ENCODE measurements at places on chromosomes 11 and 22.

- DNase-seq, result no peak
These were observed 208.3 kb downstream of the CEP164 start for GRCh38 chr11:117535850-117536411.

GRCh38 chr22:36613958-36614357, 85.0 kb upstream of the EIF3D start:
- no peak for DNase-seq

DNA sequence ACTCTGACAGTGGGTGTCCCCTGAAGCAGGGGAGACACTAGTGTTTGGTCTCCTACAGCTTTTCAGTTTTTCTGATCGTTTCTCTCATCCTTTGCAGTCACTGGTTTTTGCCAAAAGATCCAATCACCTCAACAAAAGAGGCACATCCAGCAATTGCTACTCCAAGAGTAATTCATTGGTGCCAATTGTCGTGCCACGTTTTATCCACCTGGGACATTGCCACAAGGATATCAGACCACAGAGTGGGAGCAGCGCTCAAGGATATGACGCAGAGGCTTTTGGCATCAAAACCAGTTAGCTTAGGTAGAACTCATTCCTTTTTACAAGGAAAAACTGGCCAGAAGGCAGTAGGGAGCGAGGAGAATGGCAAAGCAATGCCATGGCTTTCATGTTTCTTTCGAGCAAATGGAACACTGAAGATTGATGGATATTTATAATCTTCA, 40.9 kb upstream of the BLID start:
- DNase-seq, result no peak

GRCh38 chr11:30322191-30322590, 713 bp upstream of the ARL14EP start:
- no peak for DNase-seq

- DNase-seq, result no peak
These were observed 134.0 kb downstream of the TTC17 start for GRCh38 chr11:43492701-43493100.

- no peak for DNase-seq
These were observed 81.9 kb upstream of the HEPHL1 start for GRCh38 chr11:93939084-93939760.

DNA sequence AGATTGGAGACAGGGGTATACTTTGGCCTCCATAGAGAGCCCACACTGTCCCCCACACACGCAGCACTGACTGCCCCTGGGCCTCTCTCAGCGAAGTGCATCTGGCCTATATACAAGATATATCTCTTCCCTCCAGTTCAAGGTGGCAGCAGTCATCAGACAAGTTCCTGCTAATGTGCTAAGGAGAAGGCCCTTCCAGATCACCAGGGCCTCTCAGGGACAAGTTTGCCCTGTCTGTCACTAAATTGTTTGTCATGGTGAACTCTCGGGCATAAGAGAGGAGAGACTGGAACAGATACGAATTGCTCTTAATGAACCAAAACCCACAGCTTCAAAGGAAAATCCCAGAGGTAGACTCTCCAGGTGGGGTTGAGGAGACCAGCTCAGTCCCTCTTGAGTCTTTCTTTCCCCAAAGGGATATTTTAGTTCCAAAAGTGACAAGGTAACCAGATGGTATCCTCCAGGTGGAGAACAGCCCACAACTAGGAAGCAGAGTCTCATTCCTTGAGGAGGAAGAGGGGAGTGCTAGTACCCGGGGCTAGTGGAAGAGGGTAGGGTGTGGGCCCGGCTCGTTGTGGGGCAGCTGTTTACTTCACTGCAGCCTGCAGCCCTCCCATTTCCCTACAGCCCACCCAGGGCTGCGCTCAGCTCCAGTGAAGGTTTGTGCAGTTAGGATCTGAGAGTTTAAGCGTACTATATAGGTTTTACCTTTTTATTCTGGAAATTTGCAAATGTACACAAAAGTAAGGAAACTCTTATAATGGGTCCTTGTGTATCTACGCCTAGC, 2.2 kb upstream of the SLC35C1 start:
- no peak for DNase-seq

- DNase-seq, result peak; percentile 78
These were observed 37.6 kb downstream of the ZNF195 start for GRCh38 chr11:3341298-3341697.

DNA sequence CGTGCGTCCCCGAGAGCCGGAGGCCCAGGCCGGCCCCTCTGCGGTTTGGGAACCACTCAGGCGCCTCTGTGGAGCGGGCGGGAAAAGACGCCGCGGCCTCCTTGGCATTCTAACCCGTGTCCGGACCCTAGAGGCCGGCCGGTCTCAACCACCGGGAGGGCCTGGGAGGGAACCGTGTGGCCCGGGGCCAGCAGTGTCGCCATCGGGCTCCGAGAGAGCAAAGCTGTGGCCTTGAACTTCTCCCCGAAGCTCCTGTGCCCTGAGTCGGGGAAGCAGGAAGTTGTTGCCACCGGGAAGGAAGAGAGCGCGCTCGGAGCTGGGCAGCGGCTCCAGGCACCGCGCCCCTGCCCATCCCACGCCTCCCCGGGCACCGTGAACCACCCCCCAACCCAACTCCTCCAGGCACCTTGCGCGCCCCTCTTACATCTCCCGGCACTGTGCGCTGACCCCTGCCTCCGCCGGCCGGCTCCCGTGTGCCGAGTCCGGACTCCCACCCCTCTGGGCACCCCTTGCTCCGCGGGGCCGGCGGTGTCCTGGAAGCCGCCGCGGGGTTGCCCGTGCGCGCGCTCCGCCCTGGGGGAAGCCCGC, 80.0 kb upstream of the PPARA start:
- DNase-seq, result peak; percentile 51

- DNase-seq, result peak; percentile 69
These were observed 18.4 kb downstream of the TUB start for GRCh38 chr11:8099291-8099899.

GRCh38 chr11:44277196-44278090, 32.5 kb downstream of the ALX4 start:
- no peak for DNase-seq

GRCh38 chr11:1272531-1272930, 36.9 kb downstream of the TOLLIP start:
- no peak for DNase-seq

- DNase-seq, result no peak
These were observed 583.5 kb upstream of the FAT3 start for GRCh38 chr11:91641153-91641552.

DNA sequence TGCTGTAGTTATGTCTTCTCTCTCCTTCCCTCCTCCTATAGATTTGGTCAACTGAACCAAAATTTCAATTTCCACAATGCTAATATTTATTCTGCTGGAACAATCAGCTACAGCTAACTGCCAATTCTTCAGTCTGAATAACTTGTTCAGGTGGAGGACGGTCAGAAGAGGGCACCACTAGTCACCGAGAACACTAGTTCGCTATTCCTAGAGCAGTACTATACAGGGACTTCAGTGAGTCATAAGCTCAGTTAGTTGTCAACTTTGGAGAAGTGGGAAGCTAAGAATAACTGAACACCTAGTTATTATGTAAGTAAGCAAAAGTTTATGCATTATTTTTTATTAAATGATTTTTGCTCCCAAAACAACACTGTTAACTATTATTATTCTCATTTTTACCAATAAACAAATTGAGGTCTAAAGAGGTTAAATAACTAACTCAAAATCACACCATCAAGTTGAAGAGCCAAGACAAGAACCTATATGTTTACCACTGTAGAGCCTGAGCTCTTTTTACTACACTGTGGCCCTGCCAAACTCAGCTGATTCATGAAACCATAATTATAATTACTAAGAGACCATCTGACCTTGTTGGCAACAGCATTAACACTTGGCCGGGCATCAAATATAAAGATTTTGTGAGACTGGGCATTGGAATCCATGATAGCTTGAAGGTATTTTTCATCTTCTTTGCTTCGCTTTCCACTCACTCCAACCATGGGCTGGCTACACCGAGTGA, 59.0 kb downstream of the CEP57 start:
- peak; percentile 17 for DNase-seq

DNA sequence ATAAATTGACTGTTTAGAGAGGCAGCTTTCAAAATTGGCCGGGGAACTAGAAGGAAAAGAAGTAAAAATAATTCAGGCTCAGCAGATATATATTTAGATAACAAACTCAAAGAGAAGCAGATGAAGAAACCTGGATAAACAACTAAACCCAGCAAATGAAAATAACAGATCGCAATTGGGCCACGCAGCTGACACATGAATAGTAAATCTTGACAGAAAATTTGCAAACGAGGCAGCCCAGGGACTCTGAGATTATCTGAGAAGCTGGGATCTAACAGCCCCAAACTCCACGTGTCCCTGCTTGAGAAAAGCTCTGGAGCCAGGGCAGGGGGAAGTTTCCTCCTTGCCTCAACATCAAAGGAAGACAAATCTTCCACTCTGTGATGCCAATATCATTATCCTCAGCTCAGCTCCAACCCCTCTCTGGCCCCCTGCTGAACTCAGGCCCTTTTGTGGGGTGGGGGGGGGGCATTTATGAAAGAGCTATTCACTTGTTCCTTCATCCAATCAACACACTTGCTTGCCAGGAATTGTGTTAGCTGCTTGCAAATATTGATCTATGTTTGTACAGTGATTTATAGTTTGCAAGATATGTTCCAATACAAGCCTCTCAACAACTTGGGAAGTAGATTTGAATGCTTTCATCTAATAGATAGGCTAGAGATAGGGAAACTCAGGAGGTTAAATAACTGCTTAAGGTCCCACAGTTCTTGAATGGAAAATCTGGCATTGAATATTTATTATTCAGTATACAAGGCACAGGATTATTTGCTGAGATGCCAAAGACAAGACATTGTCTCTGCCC, 72.5 kb upstream of the C11orf87 start:
- DNase-seq, result no peak

- DNase-seq, result no peak
These were observed 5.1 kb downstream of the LRRC51 start for GRCh38 chr11:72085621-72086351.

- no peak for DNase-seq
These were observed 6.5 kb downstream of the OR4D6 start for GRCh38 chr11:59463190-59463641.

DNA sequence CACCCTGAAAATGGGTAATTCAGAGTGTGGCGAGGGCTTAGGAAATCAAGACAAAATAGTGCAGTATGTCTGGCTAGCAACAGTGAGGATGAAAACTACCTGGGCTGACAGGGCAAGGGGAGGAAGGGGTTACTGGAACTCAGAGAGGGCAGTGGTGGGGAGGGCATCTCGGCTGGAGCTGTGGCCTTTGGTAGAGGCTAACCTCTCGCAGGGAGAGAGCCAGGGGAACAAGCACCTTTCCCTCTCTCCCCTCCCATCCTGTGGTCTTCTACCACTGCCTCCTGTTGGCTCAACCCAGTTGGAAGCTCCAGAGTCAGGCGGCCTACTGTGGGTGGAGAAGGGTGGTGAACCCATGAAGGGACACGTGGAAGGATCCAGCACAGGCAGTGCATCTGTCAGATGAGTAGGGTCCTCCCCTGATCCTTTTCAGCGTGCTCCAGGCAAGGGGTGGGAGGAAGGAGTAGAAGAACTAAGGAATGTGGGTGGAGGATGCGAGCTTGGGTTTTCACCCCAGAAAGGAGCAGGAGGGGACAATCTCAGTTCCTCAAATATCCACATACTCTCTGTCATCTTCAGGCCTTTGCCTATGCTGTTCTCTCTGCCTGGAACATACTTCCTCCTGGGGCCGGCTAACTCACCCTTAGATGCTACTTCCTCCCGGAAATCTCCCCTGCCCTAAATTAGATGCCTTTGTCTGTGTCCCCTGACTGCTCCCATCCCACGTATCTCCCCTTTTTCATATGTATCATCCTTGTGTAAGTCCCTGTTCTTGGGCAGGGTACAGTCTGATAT, 6.2 kb upstream of the KCNE3 start:
- no peak for DNase-seq

DNA sequence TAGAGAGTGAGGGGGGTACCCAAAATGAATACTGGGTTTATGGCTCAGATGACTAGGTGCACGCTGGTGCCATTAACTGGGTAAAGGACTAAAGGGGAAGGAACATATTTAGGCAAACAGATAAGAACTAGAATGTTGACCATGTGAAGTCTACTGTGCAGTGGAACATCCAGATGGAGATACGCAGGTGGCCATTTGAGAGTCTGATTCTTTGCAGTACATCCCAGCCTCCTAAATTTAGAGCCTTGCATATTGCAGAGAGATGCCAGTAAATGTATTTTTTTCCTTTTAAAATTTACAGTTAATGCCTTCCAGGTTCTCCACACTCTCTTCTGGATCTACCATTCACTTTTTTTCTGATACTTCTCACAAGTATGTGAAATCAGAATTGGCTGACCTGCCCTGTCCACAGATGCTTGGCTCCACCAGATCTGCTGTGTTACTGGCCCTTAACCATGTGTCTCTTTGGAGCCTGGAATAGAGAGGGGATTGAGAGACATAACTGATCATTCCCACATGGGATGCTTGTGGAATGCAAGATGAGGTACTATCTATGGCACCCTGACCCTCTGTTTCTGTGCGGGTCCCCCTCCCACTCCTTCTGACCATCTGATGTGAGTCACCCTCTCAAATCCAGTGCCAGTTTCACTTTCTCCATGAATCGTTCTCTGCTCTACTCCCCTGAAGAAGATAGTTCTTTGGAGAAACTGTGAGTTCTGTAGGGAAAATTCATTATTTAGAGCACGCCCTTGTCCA, 77.0 kb upstream of the NCAM1 start:
- no peak for DNase-seq

DNA sequence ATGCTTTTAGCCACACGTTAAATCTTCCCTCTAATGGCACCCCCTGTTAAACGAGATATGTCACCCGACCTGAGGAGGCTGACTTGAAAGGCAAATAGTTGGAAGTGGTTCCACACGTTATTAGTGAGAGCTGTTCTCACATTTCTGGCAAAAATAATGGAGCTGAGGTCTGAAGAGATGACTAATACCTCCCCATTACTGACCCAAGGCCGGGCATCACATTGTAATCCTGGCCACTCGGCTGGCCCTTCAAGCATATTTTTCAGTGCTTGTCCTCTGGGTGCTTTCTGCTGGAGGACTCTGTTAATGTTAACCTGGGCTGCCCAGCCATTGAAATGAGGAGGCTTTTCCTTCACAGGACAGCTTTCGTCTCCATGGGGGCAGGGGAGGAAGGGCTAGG, 260.0 kb upstream of the CADM1 start:
- no peak for DNase-seq

- no peak for DNase-seq
These were observed 25.4 kb downstream of the MS4A10 start for GRCh38 chr11:60810569-60810968.

DNA sequence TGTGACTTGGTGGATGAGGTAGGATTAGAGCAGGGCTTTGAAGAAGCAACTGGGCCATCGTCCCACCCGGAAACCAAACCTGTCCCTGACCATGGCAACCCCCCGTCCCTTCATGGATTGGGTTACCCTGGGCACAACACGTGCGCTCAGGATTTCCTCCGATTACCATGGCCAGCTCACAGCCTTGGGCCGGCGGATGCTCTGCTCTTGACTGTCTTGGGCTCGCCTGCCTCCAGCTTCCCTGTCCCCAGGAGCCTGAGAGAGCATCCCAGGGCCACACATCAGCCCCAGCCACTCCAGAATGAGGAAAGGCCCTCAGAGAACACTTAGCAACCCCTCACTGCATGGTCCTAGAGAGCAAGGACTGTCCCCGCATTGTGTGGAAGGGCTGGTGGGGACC, 22.8 kb downstream of the MYO7A start:
- no peak for DNase-seq

Measured in stimulated activated naive CD8-positive, alpha-beta T cell treated with anti-CD3 and anti-CD28 coated beads, Interleukin-15, Interleukin-2, amounts not matched to agents 100 U/mL and 50 U/mL, for 24 hours (primary cell).